ENCODE measurements at places on chromosomes 3 and 15.

GRCh38 chr3:193764959-193765358 lies 172.0 kb downstream of the OPA1 start:
- DNase-seq, result no peak

DNA sequence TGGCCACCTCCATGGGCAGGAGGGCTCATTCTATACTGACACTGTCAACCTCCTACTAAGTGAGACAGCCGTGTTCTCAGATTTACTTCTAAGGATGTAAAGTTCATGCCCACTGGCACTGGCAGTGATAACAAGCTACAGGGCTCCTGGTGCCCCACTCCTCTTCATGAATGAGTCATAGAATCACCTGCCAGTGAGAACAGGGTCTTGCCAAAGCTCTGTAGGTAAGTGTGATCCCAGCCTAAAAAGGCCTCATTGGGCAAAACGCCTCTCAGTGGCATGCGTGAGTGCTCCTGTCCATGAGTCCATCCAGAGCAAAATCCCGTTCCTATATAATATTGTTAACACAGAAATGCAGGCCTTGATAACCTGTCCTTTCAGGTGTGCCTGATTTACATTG lies 17.4 kb downstream of the PXYLP1 start:
- DNase-seq, result no peak

GRCh38 chr15:50315814-50316630 lies 39.0 kb downstream of the GABPB1 start:
- no peak for DNase-seq

GRCh38 chr15:92112180-92112579 lies 258.7 kb downstream of the SLCO3A1 start:
- DNase-seq, result no peak

DNA sequence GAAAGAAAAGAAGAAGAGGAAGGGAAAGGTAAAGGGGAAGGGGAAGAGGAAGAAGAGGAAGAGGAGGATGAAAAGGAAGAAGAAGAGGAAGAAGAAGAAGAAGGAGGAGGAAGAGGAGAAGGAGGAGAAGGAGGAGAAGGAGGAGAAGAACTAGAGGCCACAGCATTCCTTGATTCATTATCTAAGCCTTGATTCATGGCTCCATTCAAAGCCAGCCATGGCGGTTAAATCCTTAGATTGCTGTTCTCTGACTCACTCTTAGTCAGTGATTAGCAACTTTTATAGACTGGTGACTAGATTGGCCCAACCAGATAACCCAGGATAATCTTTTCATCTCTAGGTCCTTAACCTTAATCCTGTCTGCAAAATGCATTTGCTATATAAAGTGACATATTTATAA lies 47.6 kb downstream of the OSTN start:
- DNase-seq, result no peak

DNA sequence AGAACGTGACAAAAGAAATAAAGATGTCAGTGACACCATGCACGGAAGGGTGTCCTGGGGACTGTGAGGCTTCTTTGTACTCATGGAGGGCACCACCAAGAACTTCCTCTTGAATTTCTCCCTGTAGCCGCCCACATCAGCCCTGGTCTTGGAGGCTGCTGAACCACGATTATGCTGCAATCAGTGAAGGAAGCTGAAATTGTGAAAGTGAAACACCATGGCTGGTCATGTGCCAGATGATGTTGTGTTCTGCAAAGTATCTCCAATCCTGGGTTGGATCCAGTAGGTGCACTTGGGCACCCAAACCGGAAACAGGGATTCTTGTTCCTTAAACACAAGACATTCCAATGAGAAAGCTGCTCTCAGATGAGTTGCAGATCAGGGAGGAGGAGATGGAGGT lies 104.4 kb upstream of the GOLGA6L6 start:
- DNase-seq, result no peak

DNA sequence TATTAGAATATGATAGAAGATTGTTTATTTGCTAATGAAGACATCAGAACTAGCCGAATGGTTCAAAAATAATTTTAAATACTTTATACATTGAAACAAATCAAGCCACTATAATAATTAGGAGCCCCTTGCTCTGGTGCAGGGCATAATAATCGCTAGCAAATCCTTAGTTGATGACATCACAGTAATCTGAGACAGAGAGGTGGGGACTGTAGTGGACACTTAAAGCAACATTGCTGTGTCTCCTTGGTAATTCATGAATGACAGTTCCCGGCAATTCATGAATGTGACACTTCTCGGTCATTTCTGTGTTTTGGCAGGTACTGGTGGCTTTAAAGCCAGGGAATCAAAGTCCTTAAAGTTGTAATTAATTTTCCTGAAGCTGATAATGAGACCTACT lies 114.3 kb downstream of the PPM1L start:
- DNase-seq, result no peak

DNA sequence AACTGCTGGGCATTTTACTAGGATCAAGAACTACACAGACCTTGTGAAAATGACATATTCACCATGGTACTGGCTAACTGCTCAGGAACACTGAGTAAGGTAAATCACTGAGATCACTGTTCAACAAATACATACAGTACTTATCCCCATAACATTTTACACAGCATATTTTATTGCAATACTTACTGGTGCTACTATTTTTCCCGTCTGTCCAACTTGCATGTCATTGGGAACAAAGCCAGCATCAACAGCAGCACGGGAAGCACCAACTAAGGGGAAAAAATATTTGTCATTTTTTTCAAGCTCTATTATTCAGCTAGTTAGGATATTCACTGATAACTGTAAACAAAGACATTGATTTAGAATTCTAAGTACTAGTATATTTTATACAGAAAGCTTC lies 37.0 kb downstream of the ETFA start:
- DNase-seq, result no peak

DNA sequence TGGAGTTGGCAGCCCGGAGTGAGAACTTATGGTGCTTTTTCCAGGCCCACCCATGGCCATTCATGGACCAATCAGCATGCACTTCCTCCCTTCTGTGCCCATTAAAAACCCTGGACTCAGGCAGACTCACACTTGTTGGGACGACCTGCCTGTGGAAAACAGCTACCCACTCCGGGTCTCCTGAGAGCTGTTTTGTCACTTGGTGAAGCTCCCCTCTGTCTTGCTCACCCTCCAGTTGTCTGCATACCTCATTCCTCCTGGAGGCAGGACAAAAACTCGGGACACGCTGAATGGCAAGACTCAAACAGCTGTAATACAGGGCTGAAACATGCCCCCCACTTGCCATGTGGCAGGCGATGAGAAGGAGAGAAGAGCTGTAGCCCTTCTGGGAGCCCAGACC lies 35.2 kb downstream of the ROPN1B start:
- DNase-seq, result no peak

DNA sequence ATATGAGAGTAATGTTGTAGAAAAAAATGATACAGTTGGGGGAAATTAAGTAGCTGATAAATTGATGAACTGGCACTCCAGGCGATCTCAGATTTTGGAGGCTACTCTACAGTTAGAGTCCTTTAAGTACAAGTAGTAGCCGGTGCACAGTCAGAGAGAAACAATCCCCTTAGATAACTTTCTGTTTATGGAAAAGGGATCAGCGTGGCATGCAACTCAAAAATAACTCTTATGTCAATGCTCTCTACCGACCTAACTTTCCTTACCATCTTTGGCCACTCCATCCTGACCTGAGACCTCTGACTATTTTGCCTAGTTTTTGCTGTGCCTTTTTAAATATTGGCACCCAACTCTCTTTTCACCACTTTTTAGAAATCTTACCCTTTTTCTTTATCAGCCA lies 299.6 kb downstream of the UNC13C start:
- DNase-seq, result no peak

DNA sequence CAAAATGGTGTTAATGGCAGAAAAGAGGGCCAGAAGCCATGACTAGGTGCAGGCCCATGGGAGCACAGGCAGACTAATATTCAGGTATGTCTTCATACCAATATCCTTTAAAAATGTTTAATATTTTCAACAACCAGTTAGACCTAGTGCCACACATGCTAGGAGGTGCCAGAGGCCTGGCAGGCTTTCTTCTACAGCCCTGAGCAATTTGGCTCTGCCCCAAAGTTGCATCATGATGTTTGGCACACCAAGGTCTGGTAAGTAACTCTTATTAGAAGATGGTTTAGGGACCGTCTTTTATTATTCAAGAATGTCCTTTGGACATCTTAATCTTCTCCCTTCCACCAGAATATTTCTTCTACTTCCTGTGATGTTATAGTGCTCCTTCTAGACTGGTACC lies 34.8 kb downstream of the MITF start:
- no peak for DNase-seq

- no peak for DNase-seq
Observed at GRCh38 chr15:101048176-101048575, 129.0 kb downstream of the LRRK1 start.

DNA sequence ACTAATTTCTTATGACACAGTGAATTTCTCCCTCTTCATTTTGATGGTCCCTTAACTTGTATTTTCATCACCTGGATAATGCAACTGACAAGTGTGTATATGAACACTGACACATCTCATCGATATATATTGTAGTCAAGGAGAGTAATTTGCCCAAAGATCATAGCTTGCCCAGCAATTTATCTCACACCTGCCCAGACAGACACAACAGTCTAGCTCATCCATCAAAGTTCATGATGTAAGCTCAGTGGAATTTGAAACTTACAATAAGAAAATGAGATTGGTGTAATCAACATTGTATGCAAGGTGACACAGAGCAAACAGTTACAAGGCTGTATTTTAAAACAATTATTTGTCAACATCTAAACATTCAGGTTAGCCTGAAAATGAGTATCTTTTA lies 805.8 kb downstream of the NAALADL2 start:
- no peak for DNase-seq

DNA sequence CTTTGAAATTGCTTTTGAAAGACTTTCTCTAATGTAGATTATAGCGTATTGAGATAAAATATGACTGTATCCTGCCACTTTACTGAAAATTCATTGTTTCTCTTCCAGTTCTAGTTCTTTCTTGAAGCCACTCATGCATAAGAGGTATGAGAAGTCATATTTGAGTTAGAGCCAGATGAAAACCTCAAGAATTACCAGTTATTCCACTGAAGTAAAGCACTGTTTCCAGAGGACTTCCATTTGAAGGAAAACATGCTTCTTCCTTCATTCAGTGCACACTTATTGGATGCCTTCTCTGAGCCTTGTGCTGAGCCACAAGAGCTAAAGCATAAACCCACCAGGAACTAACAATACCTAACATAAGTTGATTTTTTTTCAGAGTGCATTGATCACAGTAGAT lies 513.4 kb downstream of the ZNF385D start:
- DNase-seq, result no peak

DNA sequence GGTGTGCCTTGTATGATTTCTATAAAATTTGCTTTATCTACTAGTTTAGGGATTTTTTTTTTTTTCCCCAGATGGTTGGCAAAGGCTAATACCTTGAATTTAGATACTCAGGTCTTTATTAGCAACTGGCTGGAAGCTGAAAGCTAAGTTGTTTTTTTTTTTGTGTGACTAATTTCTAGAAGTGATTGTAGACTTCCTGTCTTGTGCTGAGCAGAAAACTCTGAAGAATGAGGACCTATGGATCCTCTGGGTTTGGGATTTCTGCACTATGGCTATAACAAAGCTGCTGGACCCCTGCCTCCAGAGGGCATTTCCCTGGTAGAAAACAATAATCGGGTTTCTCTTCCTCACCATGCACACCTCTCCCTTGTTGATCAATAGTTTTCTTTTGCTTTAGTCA lies 10.0 kb downstream of the ARIH2 start:
- no peak for DNase-seq

DNA sequence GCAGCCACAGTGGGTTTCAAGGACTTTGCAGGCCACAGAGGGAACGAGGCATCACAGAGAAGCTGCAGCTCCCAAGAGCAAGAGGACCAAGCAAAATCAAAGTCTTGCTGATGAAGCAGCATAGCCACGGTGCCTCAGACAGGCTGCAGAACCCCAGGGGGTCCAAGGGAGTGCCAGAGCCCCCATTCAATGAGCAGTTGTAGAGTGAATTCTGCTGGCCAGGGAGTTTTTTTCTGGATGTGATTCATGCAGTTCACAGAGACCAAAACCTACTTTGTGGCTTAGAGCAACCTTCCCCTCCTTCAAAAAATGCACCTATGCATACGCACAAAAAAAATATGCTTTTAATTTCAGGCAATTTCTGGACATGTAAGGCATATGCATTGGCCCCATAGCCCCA lies 409.0 kb downstream of the VPS13C start:
- DNase-seq, result no peak

DNA sequence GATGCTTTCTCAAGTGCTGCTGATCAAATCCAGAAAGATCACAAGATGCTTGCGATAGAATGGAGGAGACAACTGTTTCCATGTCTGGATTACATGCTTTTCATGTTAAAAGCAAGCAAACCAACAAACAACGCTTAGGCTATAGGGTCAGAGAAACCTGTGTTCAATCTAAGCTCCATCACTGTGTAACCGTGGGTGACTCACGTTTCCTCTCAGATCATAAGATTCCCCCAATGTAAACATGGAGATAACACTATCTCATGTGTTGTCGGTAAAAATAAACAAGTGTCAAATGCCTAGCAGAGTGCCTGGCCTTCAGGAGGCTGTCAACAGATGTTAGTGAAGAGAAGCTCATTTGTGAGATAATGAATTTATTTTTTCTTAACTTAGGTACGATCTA lies 907.8 kb downstream of the NTRK3 start:
- no peak for DNase-seq

GRCh38 chr15:74829486-74829885 lies 3.1 kb downstream of the CPLX3 start:
- no peak for DNase-seq

DNA sequence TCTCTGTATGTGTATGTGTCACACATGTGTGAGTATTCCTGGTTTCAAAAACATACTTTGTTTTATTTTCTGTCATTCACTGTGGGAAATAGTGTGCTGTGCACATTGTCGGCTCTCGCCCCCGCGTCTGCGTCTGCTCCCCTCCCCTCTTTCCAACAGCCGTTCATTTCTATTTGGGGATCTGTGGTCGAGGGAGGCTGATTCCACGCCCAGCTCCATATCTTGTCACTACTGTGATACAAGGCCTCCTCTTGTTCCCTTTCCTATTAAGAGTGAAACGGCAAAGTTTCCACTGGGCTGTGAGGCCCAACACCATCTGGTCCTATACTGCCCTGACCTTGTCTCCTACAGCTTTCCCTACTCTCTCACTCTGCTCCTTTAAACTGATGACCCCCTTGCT lies 172.5 kb upstream of the LRIG1 start:
- no peak for DNase-seq

DNA sequence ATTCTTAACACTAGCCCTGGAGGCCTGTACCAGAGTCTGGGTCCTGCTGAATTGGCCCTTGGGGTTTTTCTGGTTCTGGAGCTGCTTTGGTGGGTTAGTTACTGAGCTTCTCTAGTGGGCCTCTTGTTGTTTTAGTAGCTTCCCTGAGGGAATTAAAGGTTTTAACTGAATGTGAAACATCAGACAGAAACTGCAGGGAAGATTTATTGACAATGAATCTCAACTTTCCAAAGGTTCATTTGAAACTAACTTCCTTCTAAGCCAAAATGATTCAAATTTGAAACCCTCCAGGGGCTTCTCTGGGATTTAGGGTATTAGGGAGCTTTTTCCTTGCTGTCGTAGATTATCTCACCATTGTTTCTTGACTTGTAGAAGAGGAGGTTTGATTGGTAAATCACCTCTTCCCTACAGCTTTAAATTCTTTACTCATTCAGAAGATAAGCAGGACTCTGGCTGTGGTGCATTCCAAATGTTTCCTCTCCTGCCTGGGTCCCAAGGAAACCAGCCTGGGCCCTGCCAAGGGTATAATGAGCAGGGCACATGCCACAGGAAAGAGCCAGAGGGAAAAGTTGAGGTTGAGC lies 71.0 kb downstream of the TP63 start:
- no peak for DNase-seq

- peak; percentile 49 for DNase-seq
Observed at GRCh38 chr3:179260949-179261765, 10.2 kb upstream of the KCNMB3 start.
